Stimulated activated naive CD4-positive, alpha-beta T cell (primary cell): ENCODE measurements at places on chromosomes 12 and 14.

- DNase-seq = no peak
These were observed 800.5 kb downstream of the NRXN3 start for GRCh38 chr14:78970677-78971076.

GRCh38 chr12:25322918-25323531 is 72.3 kb upstream of the KRAS start:
- no peak for DNase-seq

- no peak for DNase-seq
These were observed 390.3 kb downstream of the ZFP36L1 start for GRCh38 chr14:68402525-68403101.

GRCh38 chr12:62738616-62739015 is 196.3 kb downstream of the PPM1H start:
- no peak for DNase-seq

GRCh38 chr14:94389731-94390371 is 1.4 kb upstream of the SERPINA1 start:
- DNase-seq = no peak
